ENCODE measurements at places on chromosomes 13 and 19.

DNA sequence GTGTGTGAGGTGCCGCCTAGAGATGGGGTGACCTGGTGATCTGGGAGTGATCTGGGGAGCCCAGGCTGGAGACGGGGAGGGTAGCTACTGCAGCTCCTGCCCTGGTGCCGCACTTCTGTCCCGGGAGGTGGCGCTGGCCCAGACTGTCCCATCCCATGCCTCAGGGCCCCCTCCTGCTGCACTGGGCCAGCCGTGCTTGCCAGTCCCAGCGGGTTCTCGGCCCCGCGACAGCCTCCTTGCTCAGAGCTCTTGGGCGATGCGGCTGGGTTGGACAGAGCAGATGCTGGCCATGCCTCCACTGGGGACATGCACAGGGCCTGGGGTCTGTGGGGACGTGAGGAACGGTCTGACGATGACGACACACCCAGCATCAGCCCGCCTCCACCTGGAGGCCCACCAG lies 2.5 kb downstream of the RAX2 start:
- DNase-seq: no peak

- DNase-seq: no peak
These were observed 507 bp downstream of the COL4A1 start for GRCh38 chr13:110306340-110306959.

- DNase-seq: no peak
These were observed 307.4 kb downstream of the ATP8A2 start for GRCh38 chr13:25679159-25679558.

GRCh38 chr13:91934354-91934753 lies 535.9 kb downstream of the GPC5 start:
- DNase-seq: no peak

DNA sequence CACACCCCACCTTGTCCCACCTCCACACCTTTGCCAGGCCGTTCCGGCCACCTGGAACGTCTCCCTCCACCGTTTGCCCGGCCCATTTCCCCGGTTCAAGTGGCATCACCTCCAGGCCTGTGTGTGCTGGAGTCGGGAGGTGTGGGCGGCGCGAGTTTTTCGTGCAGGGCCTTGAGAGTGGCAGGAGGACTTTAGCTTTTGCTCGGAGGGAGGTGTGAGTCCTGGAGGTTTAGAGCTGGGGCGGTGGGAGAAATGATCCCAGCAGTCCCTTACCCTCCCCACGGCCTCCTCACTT lies 4.3 kb upstream of the PALM start:
- no peak for DNase-seq

DNA sequence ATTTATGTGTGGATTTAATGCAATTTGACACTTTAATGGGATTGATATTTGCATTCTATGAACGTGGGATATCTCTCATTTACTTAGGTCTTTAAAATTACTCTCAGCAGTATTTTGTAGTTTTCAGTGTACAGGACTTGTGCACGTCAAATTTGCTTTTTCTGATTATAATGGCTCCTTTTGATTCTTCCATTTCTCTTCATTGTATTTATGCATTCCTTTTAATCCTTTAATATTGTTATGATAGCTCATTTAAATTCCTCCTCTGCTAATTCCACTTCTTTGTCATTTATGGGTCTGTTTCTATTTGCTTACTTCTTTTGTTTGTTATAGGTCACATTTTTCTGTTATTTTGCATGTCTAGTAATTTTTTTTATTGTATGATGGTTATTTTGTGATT lies 226.6 kb downstream of the ATP8A2 start:
- no peak for DNase-seq

DNA sequence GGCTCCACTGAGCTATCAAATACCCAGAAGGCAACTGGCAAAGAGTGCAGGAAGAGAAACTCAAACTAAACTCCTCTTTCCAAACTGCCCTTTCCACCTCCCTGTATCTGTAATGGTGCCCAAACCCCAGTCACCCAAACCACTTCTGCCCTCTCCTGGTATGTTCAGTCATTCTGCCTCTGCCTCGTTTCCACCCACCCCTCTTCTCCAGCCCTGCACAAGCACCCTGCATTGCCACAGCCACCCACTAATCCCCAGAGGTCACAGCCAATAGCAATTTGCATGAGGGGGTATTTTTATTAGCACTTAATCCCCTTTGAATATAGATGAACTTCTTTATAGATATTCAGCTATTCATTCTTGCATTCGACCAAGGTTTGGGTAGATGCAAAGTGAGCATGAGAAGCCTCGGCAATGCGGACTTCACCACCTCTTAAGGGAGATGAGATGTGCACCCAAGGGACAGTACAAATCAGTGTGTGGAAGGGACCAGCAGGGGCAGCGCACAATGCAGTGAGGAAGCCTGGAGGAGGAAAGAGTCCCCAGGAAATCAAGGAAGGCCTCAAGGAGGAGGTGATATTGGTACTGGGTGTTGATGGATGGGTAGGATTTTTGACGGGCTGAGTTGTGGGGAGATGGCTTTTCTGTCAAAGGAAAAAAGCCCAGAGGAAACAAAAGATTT lies 12.4 kb downstream of the TMEM272 start:
- DNase-seq: peak; percentile 31

DNA sequence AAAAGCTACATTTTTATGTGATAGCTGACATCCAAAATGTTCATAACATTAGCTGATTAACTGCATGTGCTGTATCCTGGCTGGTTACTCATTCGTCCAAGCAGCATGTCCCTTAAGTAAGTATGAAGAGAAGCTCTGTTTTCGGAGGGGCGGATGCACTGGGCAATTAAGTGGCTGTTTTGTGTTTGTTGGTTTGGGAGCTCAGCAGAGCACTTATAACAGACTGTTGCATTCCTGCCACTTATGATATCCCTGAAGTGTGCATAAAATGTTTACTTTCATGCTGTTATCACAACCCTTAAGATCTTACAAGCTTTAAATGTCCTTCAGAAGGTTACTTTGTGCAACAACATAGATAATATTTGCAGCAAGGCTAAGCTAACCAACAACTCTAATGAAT lies 264.1 kb downstream of the NALCN start:
- DNase-seq: no peak

GRCh38 chr19:43408043-43408442 lies 6.6 kb upstream of the TEX101 start:
- no peak for DNase-seq

DNA sequence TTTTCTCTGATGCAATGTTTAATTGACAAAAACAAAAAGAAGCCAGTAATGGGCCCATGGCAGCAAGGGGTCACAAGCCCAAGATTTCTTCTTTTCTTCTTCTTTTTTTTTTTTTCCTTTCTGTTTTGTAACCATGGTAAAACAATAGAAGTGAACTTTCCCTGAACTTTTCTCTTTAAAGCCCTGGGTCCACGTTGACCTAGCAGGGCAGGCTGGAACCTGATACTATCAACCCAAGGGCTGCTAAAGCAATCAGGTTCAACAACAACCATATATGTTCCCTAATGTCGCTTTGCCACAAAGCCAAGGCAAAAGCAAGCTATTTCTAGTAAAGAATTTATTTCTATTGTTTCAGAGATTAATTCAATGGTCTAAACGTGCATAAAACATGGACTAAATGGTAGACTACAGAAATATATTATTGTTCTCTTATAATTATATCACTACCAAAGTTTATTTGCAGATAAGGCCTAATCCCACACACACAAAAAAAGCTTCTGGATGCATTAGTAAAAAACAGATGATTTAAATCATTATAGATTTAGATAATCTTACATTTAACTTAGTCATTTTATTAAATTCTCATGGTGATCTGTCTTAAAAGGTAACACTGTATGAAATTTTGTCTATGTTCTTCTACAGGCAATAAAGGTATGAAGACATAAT lies 153.9 kb downstream of the DACH1 start:
- no peak for DNase-seq

DNA sequence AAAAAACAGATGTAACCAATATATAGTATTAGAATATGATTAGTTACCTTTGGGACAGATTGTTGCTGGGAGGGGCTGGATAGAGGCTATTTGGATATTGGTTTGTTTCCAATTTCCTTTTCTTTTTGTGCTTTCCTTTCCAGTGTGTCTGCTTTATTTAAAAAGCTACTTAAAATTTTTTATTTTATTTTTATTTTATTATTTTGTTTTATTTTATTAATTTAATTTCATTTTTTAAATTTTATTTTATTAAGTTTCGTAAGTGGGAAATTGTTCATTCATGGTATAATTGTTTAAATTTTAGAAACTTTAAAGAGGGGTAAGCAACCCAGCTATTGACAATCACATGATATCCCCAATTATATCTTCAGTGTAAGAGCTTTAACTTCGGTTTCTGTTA lies 2077.0 kb upstream of the PCDH20 start:
- no peak for DNase-seq

DNA sequence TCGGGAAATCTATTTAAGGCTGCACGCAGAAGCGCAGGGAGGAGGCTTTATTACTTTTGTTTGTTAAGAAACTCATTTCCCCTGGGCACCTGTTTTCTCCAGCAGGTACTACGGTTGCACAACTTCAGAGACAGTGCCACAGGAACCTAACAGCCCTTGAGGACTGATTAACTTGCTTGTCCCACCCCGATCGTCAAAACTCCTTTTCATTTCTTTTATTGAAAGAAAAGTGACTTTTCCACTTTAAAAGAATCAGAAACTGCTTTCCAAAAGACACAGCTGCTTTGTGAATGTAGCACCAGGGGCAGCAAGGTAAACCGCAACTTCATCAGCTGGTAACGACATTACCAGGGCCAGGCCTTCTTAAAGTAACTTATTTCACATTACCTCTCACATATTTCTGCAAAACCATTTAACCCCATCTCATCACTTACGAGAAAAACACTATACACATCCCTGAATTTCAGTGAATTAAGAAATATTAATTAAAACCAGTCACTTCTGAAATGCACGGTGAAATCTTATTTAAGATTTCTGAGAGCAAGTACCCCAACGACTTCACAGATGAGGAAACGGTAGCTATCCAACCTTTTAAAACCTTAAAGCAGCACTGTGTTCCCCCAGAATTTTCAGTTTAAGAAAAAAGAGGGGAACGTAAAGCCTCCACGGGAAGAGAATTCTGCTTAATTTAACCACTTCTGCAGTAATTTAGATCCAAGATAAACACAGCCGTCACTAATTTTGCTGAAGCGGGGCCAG lies 1.4 kb downstream of the ANKRD10 start:
- DNase-seq: no peak

- DNase-seq: no peak
These were observed 9.1 kb downstream of the NFIC start for GRCh38 chr19:3375221-3376090.

- DNase-seq: no peak
These were observed 15.4 kb downstream of the RB1 start for GRCh38 chr13:48318821-48319511.

DNA sequence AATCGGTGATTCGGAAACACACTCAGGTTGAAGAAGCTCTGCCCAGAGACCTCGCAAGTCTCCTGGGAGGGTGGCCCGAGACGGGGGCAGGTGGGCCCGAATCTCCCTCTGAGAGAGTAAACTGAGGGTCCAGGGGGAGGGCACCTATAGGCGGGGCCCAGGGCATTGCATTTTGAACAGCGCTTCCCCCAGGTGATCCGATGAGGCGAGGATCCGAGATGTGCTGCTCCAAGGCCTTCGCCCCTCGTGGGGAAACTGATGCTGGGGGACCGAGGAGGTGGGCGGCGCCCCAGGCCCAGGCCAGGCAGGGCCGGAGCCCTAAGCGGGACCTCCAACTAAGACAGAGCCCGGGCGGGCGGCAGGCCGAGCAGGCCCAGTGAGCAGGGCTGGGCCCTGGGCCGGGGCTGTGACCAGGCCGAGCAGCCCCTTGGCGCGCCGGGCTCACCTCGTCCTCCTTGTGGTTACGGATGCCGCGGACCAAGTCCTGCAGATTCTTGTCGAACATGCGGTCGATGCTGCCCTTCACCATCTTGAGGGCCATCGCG lies 500 bp downstream of the AP3D1 start:
- DNase-seq: no peak

- no peak for DNase-seq
These were observed 113.1 kb downstream of the ABCC4 start for GRCh38 chr13:95188128-95188527.

GRCh38 chr19:52688335-52688734 lies 46.5 kb downstream of the ZNF611 start:
- DNase-seq: no peak
